ENCODE measurements at places on chromosomes 4 and X.

GRCh38 chr4:113738251-113738650 is 23.3 kb downstream of the CAMK2D start:
- no peak for DNase-seq

DNA sequence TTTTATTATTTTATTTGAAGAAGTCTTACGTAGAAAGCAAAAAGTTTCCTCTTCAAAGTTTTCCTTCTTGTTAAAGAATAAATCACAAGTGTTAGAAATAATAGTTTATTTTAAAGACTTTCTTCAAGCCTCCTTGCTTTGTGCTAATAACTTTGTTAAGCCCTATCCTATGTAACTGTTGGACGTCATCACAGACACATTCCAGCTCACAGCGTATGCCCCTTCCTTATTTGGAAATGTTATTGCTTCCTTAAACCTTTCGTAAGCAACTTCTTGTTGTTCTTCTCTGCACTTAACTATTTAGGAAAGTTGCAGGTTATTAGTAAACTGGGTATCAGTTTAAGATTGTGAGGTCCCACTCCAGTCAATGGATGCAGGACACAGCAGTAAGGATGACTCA is 7.6 kb upstream of the SRD5A3 start:
- DNase-seq = peak; percentile 29

DNA sequence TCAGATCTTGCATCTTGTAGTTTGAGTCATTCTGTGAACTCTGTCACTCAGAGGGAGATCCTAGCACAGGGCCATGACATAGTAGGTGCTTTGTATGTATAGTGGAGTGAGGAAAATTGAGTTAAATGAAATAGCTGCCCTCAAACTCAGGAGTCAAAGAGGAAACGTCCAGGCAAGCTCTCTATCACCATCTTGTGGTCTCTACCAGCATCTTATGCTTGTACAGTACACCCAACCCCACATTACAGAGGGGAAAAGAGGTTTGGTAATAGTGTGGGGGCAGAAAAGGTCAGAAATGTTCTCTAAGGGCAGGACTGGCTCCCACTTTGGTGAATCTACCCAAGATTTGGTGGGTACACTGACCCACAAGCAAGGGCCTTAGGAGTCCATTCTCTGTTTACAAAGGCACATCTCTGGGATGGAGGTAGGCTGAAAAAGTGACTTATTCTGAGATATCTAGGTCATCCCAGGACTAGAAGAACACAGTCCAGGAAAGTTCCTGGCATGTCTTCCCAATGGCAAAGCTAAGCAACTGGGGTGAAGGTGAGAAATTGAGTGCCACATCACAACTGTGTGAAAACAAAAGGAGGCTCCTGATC is 131.8 kb downstream of the OR13H1 start:
- peak; percentile 44 for DNase-seq

DNA sequence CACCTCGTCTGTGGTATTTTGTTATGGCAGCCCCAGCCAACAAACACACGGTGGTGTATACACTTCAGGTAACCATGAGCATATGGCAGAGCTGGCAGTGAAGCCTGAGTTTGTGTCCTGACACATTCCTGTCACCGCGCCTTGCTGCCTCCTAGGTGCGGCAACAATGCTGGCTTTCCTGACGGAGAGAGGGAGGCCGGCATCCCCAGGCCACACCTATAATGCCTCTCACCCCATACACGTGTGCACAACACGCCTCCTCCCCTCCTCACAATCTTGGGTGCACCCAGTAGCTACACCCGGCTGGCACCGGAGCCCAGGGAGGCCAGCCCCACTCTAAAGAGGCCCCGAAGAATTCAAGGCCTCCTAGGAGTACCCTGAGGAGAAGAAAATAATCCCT is 158.5 kb downstream of the NSUN7 start:
- DNase-seq = no peak

DNA sequence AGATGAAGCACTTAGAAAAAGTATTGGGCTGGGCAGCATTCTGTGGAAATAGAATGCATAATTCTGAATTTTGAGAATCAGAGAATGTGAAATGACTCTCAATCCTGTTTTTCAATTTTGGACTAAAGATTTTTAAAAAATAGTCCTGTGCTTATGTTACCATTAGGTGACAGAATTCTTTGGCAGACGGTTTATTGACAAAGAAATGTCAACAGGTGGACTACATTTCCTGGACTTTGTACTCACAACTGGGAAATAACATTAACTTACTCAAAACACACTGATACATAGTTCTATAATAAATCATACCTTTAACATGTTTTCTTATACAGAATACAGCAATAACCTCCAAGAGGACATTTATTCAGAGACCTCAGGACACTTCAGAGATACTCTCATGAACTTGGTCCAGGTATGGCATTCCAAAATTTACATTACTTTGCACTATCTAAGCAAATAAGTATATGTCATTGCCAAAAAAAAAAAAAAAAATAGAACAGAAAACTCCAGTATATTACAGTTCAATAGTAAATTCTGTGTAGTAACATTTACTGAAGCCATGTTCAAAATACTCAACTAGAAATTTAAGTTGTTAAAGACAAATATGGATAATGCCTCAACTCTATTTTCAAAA is 72.7 kb downstream of the ANXA10 start:
- no peak for DNase-seq

GRCh38 chrX:150834695-150835094 is 63.8 kb downstream of the CD99L2 start:
- DNase-seq = no peak

GRCh38 chr4:6689506-6689960 is 4.1 kb upstream of the S100P start:
- DNase-seq = no peak

- DNase-seq = no peak
These were observed 12.8 kb downstream of the CLDN2 start for GRCh38 chrX:106932960-106933537.

DNA sequence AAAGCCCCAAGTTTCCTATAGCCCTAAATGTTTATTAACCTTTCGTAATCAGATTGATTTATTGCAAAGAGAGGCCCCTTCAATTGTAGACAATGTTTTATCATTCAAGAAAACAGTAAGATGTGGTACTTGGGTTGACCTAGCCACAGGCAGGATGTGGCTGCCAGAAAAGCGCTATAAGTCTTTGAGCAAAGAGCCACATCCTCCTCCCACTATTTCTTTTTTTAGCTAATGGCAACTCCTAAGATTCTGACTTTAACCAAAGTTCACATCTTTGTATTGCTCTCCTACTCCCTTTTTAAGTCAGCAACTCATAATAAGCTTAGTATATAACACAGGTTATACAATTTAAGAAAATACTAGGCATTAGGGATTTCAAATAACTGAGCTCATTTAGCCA is 70.7 kb upstream of the PPP3CA start:
- no peak for DNase-seq

DNA sequence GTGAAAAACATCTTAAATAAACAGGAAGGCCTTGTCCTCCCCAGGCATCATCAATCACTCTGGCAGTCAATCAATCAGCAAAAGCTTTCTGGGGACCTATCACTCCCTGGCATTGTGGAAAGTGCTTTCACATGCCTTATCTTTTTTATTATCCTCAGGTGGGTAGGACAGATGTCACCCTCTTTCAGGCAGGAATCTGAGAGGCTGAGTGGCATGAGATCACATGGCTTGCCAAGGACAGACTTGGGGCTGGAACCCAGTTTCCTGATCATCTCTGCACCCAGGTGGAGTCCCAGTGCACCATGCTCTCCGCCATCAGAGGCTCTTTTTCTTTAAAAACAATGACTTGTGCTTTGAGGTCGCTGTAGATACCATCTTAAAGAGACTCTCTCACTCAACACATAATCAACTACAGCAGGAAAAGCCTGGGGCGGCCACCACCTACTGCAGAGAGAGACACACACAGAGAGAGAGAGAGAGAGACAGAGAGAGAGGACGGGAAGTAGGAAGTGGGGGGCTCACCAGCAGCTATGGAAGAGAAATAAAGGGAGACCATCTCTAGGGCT is 282.7 kb downstream of the PTTG2 start:
- no peak for DNase-seq

- DNase-seq = peak; percentile 69
These were observed 65.6 kb downstream of the ATXN3L start for GRCh38 chrX:13254076-13254785.

- DNase-seq = no peak
These were observed 2.2 kb downstream of the LRPAP1 start for GRCh38 chr4:3530051-3530450.

GRCh38 chr4:3343358-3343757 is 50.5 kb downstream of the RGS12 start:
- no peak for DNase-seq

GRCh38 chrX:140762061-140762460 is 52.5 kb downstream of the LINC00632 start:
- DNase-seq = peak; percentile 67

GRCh38 chr4:102335616-102336015 is 9.7 kb downstream of the SLC39A8 start:
- DNase-seq = no peak

GRCh38 chrX:107579956-107580355 is 48.4 kb upstream of the PRPS1 start:
- DNase-seq = no peak

GRCh38 chr4:159077702-159078495 is 25.0 kb upstream of the RAPGEF2 start:
- DNase-seq = peak; percentile 3

- no peak for DNase-seq
These were observed 274.5 kb downstream of the RAB28 start for GRCh38 chr4:13209600-13209999.

GRCh38 chr4:109294006-109294405 is 8.5 kb downstream of the COL25A1 start:
- DNase-seq = peak; percentile 62

GRCh38 chrX:81202456-81202819 is 536 bp downstream of the SH3BGRL start:
- DNase-seq = no peak

GRCh38 chr4:157576671-157577217 is 356.2 kb downstream of the GRIA2 start:
- peak; percentile 73 for DNase-seq

GRCh38 chrX:73766431-73766795 is 203.4 kb downstream of the CHIC1 start:
- no peak for DNase-seq

DNA sequence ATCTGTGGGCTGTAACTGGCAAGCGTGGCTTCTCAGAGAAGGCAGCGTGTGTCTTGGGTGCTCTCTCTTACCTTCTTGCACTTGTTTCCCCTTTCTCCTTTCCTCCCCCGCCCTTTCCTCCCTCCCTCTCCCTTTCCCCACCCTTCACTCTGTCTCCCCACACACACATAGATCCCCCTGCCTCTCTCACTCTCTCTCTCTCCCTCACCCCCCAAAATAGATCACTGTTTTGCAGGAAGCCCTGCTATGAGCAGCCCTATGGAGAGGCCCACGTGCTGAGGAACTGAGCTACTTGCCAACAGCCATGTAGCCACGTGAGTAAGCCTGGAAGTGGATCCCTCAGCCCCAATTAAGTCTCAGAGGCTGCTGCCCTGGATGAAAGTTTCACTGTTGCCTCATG is 4.3 kb upstream of the PNMA6E start:
- DNase-seq = no peak

DNA sequence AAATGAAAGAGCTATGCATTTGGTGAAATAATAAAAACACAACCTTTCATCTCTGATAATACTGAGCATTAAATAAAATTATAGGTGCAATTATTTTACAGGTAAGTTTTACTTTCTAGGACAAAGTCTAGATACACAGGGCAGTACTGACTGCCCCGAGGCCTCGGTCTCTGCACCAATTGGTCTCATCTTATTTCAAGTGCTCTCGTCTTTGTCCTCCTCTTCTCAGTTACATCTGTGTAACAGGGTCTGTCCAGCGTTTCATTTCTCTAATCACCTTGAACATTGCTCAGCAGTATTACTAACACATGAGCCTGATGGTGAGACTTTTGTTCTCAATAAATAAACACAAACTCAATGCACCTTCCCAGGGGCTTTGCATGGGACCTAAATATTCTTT is 44.5 kb downstream of the SORBS2 start:
- no peak for DNase-seq

DNA sequence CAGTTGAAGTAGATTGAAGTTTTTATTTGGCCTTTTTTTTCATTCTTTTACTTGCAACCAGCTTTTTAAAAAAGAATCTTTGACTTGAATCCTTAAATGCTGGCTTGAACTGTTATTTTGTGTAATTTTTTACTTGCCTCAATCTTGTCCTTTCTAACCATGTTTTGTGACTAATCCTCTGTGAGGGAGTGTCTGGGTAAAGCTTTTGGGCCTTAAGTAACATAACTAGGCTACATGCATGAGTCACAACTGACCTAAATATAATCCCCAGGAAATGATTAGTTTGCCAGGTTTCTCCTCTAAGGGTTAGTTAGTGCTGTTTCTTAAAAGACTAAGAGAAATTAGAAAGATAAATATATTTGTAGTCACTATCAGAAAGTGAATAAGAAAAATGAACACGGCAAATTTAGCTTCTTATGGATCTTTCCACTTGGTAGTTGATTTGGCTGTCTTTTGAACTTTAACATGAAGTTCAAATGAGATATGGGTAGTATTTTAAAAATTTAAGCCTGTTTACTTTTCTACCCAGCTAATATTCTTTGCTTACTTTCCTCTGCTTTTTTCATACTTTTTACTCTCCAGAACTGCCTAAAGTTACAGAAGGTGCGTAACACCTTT is 13.0 kb downstream of the EXOC1 start:
- DNase-seq = peak; percentile 93

GRCh38 chr4:38876636-38877035 is 9.0 kb downstream of the FAM114A1 start:
- DNase-seq = no peak

DNA sequence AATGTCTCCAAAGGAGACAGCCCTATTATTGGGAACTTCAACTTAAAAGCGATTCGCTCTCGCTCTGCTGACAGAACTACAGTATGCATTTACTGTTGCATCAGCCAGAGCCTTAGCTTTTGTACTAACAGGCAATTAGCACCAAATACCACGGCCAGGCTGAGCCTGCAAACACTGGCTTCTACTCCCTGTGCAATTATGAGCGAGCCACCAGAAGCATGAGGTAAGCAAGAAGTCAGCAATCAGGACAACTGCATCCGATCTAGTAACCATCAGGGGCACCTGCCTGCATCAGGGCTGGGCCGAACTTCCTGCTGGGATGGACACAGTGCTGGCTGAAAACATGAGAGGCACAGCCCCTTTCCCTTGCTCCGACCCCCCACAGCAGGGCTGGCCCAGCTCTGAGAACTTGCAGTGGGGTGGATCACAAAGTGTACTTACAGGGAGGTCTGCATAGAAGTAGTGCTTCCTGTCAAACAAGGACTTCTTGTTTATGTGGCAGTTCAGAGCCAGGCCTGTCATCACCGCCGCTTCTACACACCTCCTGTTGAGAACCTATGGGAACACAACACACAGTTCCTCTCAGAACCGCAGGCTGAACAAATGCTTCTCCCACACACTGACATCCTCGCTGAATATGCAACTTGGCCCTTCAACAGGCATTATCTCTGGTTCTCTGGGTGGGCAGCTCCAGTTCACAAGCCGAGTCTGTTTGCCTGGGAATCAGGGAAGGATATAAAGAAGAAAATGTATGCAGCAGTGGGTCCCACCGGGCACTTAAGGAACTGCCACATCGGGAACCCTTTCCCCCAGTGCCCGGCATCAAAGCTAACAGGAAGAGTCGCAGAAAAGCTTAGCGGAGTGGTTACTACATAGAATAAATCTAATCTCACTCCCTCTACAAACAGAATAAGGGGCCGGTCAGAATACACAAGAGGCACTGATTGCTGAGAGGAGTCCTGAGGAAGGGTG is 41.5 kb downstream of the GATB start:
- peak; percentile 71 for DNase-seq
